ENCODE measurements at places on chromosomes 1 and 21.

- no peak for DNase-seq
Measured at GRCh38 chr1:83641796-83642443, 357.0 kb downstream of the TTLL7 start.

DNA sequence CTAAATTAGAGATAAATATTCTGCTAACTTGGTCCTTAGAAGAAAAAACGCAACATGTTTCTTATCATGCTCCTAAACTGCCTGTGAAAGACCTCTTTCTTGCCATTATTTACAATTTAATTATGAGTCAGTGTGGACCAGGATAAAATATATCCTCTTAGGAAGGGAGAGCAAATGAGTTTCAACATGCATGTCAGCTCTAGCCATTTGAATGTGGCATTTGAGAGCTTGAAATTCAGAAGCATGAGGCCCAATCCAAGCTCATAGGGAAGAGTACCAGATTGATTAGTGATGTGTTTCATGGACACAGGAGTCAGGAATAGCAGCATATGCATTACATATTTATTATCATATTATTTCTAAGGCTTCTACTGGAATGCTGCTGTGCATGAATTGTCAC lies 39.3 kb downstream of the TBX15 start:
- no peak for DNase-seq

DNA sequence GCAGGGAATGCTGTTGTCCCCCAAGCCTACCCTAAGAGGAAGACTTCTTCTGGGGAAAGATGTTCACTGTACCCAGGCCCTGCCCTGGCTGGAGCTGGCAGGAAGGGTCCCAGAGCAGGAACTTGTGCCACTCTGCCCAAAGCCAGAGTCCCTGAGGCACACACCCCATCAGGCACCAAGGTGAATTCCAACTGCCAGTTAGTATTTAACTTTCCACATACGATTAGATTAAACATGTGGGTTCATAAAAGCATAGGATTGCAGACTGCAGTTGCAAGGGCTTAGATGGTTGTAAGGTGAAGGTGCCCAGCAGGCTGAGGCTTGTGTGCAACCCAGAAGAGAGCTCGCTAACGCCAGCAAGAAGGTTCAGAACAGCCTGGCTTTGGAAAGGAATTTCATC lies at the start of gene KCNE2:
KCNE2 (plus strand) TSS at position 274 of the 400 bp plus-strand sequence. CDS start 6,473 bp downstream, outside the sequence.
- no peak for DNase-seq

DNA sequence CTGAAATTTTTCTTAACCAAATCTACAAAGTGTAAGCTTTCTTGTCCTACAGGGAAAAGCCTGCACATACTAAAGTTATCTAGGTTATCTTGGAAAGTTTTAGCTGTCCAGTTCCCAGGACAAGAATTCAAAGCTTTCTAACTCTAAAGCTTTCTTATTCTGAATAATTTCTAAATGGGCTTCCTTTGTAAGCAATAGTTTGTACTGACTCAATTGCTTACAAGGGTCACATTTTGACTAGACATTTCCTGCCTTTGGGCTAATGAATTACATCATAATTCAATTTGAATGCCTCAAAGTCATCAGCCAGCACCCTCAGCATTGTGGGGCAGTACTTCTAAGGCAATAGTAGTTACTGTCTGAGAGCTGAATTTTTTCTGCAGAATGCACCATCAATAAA lies 223.0 kb downstream of the LTN1 start:
- DNase-seq = no peak

DNA sequence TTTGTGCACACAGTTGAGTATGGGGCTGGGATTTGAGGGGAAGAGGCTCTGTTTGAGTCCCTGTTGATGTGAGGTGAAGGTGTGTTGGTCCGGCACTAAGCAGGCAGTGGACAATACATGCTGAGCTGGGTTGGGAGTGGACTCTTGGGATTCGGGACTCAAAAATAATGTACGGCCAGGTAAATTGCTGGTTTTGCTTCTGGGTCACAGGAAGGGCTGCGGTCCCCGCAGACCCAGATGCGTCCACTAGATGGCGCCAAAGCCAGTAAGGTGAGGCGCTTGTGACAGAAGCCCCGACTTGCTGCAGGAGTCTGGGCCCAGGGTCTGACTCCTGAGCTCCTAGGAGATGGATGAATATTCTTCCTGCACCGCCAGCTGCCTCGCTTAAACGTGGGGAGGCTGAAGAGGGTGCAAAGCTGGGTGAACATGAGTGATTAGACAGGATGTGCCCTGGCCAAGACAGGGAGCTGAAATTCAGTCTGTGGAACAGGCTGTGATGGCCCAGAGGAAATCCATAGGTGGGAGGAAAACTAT lies 61.4 kb downstream of the ACBD3 start:
- peak; percentile 91 for DNase-seq

GRCh38 chr1:95991787-95992520 lies 729.6 kb upstream of the PTBP2 start:
- DNase-seq = no peak

DNA sequence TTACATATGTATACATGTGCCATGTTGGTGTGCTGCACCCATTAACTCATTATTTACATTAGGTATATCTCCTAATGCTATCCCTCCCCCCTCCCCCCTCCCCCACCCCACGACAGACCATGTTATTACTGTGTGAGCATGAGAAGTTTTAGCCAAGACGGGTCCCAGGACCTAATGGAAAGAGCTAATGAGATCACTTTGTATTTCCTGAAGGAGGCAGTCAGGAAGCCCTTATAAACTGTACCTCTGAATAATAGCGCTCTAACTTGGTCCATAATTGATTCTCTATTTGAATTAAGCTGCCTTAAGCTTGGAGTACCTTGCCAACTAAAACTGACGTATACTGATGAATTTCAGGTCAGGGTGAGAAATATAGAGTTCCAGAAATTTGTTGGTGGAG lies 4.1 kb upstream of the NEGR1 start:
- no peak for DNase-seq
